ENCODE measurements at places on chromosomes 2 and 18.

DNA sequence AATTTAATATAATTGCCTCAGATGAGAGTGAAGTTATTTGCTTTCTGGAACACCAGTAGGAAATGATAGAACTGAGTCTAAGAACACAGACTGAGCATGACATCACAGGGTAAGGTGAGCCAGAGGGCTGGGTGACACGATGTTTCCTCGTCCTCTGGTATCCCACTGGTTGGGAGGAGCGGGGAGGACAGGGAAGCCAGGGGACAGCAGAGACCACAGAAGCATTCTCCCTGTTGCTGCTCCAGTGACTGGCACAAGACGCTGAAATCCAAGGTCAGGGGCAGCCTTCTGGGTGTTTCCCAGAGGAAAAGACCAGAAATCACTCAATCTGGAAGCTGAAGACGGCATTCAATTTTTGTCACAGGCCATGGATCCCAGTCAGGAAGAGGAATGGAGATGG, 363.4 kb upstream of the SOX11 start:
- no peak for DNase-seq

- DNase-seq, result no peak
Measured at GRCh38 chr2:29459445-29460179, 344.4 kb downstream of the CLIP4 start.

- DNase-seq, result no peak
Measured at GRCh38 chr2:39991298-39991697, 212.2 kb upstream of the THUMPD2 start.

GRCh38 chr2:103235283-103235682, 473.5 kb downstream of the TMEM182 start:
- DNase-seq, result no peak

- DNase-seq, result no peak
Measured at GRCh38 chr2:46390036-46390435, 89.3 kb upstream of the TMEM247 start.

GRCh38 chr2:5035057-5035488, 657.1 kb upstream of the SOX11 start:
- DNase-seq, result no peak

DNA sequence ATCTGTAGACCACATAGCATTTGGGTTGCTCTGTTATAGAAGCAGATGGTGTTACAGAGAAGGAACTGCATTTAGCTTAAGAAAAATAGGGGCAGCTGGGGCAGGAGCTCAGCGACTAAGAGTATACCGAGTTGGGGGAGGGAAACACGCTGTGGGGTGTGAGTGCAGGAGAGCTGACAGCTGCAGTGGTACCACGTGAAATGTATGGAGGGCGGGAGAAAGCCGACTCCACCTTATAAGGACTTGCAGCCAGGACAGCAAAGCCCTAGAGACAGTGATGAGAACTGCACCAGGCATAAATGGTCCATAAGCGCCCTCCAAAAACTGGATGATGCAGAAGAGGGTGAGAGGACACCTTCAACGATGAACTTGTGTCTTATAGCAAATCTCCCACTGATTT, 237.6 kb downstream of the PRKCE start:
- no peak for DNase-seq

- DNase-seq, result no peak
Measured at GRCh38 chr2:12661489-12661888, 55.2 kb upstream of the TRIB2 start.

DNA sequence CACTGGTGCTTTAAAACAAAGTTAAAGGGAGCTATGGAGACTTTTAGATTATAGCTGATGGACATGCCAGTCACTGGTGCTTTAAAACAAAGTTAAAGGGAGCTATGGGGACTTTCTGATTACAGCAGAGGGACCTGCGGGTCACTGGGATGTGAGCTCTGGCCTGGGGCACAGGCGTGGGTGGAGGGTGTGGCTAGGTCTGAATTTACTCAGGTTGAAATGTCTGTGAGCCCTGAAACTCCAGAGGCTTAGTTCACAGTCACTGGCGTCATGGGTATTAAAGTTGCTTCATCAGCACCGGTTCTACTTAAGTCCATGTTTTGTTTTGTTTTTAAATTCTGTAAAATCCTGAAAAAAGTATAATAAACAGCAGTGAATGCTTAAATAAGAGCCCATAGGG, 49.0 kb upstream of the TMEM18 start:
- DNase-seq, result no peak

DNA sequence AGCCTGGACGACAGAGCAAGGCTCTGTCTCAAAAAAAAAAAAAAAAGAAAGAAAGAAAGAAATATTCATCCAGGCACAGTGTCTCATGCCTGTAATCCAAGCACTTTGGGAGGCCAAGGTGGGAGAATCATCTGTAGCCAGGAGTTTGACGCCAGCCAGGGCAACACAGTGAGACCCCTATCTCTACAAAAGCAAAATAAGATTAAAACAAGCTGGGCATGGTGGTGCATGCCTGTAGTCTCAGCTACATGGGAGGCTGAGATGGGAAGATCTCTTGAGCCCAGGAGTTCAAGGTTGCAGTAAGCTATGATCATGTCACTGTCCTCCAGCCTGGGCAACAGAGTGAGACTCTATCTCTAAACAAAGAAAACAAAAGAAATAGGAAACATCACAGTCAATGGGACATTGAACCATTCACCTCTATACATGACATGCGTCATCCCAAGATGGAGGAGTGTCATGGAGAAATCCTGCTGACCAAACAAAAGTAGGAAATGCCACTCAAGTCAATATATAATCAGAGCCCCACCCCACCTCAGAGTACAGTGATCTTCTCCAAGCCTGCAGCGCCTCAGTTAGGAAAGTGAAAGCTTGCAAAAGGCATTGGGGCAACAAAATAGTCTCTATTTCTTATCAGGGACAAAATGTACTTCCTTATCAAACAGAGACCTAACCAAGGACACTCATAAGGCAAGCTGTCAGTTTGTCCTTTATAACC, 9.8 kb downstream of the FEV start:
- DNase-seq, result no peak

DNA sequence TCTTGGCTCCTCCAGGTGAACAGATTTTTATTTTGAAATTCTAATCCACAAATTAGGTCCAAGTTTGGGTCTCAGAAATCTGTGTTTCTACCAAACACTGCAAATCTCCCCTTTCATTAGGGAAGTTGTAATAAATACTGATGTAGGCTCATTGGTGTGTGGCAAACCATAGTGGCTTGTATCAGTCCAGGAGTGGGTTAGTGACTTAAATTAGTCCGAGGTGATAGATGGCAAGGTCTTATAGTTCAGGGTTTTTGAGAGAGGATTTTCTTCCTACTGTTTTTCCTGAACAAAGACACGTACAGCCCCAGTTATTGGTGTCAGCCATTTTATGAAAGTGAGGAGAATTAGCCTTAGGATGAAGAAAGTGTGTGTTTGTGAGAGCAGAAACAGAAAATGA, 74.6 kb downstream of the RPRM start:
- DNase-seq, result no peak

DNA sequence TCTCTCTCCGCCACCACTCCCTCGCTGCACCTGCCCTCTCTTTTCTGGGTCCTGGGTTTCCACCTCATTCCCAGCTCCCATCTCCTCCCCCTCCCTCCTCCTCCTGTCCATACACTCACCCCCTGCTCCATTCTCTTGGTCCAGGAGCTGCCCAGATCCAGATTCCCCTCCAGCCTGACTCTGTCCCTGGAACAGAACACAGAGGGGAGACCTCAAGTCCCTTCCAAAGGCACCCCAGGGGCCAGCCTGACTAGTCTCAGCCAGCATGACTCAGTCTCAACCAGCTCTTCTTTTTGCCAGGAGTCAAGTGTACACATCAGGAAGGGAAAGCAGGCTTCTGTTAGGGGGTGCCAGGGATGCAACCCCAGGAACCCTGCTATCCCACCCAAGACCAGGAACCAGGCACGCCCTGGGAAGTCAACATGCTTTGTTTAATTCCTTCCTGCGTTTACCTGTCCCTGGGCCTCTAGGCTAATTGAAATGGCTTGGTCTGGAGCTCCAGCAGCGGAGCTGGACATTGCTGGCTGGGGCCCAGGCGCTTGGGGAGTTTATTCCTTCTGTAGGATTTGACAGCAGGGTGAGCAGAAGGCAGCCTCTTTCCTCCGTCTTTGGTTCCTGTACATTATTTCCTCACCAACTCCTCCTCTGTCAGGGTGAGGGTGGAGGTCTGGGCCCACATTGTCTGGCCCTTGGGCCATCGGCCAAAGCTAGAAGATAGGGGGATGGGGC, 28.4 kb upstream of the SELENOI start:
- no peak for DNase-seq

GRCh38 chr2:239715202-239715601, 309.9 kb downstream of the NDUFA10 start:
- DNase-seq, result no peak

GRCh38 chr2:204748286-204748685, 203.0 kb downstream of the PARD3B start:
- DNase-seq, result no peak

GRCh38 chr18:50468807-50469206, 91.1 kb upstream of the MAPK4 start:
- DNase-seq, result no peak

- DNase-seq, result no peak
Measured at GRCh38 chr2:83224591-83225200, 1234.4 kb downstream of the SUCLG1 start.

- peak; percentile 54 for DNase-seq
Measured at GRCh38 chr2:167860082-167860481, 387.3 kb downstream of the STK39 start.

GRCh38 chr18:67550872-67551520, 34.5 kb upstream of the DSEL start:
- no peak for DNase-seq

DNA sequence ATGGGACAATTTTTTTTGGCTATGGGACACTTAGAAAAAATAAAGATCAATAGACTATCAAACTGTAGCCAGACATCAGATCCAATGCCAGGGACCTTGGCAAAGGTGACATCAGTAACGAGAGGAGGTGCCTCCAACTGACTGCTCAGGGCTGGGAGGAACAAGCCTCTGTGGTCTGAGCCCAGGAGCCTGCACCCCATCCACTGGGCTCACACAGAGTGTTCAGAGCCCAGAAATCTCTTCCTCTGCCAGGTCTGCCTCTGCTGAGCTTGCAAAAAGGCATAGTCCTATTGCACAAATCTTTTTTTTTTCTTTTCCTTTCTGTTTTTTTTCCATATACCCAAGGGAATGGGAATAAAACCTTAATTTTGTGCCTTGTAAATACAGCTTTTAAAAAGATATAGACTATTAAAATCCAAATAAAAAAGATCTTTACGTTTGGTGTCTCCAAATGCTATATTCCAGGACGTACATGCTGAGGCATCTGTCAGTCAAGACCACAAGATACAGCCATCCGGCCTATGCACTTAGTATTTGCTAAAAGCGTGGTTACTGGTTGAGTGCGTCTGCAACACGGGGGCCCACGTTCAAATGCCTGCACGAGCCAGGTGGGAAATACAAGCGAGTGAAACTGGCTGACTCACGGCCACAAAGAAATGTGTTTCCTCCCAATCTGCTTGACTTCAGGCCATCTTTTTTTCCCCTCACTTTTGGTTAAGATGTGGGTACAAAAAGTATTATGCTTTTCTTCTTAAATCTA, 7.8 kb upstream of the ARHGAP25 start:
- DNase-seq, result peak; percentile 95

DNA sequence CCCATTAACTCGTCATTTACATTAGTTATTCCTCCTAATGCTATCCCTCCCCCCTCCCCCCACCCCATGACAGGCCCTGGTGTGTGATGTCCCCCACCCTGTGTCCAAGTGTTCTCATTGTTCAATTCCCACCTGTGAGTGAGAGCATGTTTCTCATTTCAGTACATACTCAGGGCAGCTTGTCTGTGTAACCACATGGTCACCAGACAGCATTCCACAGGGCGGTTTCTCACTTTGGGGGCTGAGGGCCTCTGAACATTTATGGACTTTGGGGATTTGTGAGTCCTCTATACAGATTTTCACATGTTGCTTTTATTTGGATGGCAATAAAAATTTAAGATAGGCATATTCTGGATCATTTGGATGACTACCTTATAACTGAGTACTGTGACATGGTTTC, 84.0 kb downstream of the LYPD6B start:
- DNase-seq, result no peak

Data from activated CD4-positive, alpha-beta T cell treated with anti-CD3 and anti-CD28 coated beads, Interleukin-2, amount 50 U/mL, for 16 hours (primary cell).